ENCODE measurements at places on chromosomes 3 and 15.
A peak's percentile ranks its signal among the peaks of the same experiment; 100 is the strongest.

DNA sequence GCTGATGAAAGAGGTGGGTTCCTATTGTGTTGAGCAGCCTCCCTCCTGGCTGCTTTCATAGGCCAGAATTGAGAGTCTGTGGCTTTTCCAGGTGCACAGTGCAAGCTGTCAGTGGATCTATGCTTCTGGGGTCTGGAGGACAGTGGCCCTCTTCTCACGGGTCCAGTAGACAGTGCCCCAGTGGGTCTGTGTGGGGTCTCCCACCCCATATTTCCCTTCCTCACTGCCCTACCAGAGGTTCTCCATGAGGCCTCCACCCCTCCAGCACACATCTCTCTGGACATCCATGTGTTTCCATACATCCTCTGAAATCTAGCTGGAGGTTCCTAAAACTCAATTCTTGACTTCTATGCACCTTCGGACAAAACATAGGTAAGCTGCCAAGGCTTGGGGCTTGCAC is 201.2 kb downstream of the FAM43A start:
- no peak for DNase-seq

GRCh38 chr3:190696777-190697501 is 165.6 kb downstream of the GMNC start:
- peak; percentile 4 for DNase-seq

- peak; percentile 56 for DNase-seq
These were observed 220.3 kb downstream of the SOX2 start for GRCh38 chr3:181932039-181932438.

DNA sequence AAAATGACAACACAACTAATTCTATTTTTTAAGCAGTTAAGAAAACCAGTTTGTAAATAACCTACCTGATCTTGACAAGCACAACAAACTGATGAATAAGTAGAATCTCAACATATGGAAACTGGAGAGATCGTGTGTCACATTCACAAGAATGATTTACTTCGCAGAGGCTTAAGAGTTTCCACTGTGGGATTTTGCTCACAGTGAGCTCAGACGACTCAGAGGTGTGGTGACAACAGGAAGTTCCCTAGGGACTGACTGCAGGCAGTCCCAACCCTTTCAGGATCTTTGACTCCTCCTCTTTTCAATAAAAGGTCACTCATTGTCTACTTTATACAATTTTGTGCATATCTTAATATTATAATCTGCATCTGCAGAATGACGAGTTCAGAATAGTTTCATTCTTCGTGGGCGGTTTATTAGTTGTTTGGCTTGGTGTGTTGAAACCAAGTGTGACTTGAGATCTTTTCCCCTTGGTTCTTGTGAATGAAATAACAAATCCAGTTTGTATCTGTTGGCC is at the start of gene LIPH:
TSS of gene LIPH (minus strand) at position 231 of the 520 bp plus-strand sequence. CDS start at position 114, 117 bp downstream.
- peak; percentile 49 for DNase-seq

DNA sequence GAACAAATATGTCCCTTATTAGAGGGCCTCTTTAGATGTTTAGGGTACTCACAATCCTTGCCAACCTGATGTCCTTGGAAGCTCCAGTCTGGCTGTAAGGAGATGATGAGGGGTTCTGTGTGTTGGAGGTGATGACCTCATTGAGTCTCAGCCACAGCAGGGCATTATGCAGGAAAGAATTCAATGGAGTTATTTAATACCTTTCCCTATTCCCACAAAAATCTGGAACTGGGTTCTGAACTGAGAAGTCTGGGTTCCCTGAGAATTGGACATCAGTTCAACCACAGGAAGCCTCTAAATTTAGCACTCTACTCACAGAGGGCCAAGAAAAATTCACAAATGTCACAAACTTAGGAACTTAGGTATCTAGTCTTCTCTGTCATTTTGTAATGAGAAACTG is 36.9 kb downstream of the SLC35A5 start:
- DNase-seq: no peak

DNA sequence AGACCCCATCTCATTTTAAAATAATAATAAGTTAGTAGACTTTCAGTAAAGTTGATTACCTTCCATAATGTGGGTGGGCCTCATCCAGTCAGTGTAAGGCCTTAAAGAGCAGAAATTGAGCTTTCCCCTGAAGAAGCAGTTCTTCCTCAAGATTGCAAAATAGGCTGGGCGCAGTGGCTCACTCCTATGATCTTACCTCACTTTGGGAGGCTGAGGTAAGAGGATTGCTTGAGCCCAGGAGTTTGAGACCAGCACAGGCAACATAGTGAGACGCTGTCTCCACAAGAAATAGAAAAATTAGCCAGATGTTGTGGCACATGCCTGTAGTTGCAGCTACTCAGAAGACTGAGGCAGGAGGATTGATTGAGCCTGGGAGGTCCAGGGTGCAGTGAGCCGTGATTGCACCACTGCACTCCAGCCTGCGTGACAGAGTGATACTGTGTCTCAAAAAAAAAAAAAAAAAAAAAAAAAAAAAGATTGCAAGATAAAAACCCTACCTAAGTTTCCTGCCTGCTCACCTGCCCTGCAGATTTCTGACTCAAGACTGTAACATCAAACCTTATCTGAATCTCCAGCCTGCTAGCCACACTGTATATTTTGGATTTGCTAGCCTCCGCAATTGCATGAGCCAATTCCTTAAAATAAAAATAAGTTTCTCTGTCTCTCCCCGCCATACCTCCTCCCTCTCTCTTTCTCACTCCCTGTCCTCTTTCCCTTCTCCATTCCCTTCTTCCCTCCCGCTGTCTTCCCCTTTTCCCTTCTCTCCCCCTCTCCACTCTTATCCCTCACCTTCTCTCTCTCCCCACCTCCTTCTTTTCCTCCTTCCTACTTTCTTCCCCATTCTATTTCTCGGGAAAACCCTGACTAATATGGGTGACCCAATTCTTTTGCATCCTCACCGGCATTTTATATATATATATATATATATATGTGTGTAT is 16.9 kb downstream of the KLHL18 start:
- DNase-seq: no peak

DNA sequence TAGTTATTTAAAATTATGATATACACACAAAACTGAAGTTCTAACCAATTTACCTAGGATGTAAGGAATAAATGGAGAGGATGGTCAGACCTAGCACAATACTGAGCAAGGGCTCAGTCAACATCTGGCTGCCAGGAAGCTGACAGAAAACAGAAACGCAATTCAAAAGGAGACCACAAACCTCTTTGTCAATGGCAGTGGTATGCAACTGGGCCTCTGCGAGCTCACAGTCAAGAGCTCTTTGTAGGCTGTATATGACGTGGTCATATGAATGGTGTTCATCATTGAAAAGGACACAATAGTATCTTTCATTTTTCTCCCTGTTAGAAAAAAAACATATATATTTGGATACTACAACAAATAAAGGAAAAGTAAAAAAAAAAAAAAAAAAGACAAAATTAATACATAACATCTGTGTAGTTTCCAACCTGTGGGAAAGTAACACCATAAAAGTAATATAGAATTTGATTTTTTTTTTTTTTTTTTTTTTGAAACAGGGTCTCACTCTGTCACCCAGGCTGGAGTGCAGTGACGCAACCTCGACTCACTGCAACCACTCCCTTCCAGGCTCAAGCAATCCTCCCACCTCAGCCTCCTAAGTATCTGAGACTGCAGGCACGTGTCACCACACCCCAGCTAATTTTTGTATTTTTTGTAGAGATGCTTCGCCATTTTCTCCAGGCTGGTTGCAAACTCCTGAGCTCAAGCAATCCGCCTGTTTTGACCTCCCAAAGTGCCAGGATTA is 37.9 kb downstream of the UBR1 start:
- DNase-seq: no peak

GRCh38 chr15:91737151-91737818 is 116.2 kb upstream of the SLCO3A1 start:
- no peak for DNase-seq

GRCh38 chr3:193816656-193817311 is 223.8 kb downstream of the OPA1 start:
- DNase-seq: no peak

DNA sequence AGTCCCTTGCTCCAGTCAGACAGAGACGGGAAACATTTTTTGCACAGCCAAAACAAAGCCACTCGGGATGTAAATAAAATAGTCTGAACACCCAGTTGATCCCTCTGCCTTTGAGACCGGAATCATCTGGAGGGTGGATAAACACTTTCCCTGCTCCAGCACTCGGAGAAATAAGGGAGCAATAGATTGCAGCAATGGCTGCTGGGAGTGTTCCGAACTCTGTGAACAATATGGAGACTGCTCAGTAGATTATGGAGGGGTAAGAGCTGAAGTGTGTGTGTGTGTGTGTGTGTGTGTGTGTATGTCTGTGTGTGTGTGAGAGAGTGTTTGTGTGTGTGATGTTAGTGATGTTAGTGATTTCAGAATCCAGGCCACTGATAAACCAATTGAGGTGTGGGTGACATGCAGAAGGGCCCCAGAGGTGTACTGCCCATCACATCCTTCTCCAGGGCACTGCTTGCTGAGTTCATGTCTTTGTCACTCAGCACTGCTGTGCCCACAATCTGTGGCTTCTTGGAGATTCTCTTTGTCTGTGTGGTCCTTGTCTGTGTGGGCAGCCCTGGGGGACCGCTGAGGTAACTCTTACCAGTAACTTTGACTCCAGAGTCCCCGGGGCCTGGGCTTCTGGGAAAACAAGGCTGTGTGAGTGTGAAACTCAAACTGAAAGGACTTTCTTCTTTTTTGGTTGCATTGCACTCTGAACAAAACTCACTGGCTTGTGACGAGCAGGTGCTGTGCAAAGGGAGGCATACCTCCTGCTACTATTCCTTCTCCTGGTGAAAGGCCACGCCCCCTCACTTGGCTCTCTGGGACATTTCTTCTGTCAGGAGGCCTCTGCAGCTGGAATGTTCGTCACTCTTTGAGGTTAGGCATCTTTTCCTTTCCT is 23.0 kb downstream of the CRYGS start:
- peak; percentile 50 for DNase-seq

GRCh38 chr3:127079211-127079610 is 96.3 kb downstream of the PLXNA1 start:
- DNase-seq: no peak

DNA sequence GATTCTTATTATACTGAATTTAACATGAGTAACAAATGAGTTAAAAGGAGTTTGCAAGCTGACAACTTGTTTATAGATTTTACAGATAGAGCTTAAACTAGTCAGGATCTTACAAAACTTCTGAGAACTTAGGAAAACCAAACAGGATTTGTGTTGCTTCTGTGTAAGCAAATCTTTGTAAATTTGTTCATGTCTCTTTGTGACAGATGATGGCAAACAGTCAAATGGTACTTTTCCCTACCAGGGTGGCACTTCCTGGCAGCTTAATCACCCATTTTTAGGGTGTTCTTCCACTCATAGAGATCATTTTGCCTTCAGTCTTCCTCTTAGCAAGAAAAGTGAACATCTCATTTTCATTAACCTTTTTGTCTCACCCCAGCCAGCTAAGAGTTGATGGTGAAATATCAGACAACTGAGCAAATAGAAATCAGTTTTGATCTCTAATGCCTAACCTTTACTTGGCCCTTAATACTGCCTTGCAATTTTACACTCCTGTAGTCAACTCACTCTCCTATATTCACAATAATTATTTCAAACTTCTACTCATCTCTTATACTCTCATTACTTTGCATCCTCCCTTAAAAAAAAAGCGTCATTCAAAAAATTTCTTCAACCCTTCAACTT is 23.7 kb upstream of the NECTIN3 start:
- no peak for DNase-seq

DNA sequence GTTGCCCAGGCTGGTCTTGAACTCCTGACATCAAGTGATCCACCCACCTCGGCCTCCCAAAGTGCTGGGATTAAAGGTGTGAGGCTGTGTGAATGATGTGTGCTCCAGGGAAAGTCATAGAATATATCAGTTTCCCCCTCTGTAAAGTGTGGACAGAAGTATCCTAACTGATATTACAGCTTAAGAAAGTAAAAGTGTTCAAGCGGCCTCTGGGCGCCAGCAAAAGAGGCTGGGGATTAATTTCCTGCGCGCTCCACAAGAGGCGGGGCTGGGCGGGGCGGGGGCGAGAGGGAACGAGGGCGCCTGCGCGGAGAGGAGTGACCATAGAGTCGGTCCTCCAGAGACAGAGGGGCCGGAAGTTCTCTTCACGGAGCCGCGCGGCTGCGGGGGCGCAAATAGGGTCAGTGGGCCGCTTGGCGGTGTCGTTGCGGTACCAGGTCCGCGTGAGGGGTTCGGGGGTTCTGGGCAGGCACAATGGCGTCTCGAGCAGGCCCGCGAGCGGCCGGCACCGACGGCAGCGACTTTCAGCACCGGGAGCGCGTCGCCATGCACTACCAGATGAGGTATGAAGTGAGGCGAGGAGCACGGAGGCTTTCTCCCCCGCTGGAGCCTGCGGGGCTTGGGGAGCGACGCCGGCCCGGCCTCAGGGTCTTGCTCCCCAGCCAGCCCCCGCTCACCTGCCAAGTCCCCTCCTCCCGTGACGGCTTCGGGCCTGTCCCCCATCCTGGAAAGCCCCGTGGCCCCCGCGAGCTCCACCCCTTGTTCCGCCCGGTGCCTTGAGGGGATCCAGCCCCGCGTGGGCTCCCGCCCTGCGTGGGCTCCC is at the start of gene JAGN1:
TSS of gene JAGN1 (plus strand) at position 362 of the 823 bp plus-strand sequence. CDS start at position 475, 113 bp downstream.
- peak; percentile 95 for DNase-seq

GRCh38 chr3:190120269-190121060 is at the start of gene P3H2:
TSS of gene P3H2 (minus strand) at chr3:190120897. CDS start at chr3:190120731, 166 bp downstream.
- DNase-seq: peak; percentile 82

DNA sequence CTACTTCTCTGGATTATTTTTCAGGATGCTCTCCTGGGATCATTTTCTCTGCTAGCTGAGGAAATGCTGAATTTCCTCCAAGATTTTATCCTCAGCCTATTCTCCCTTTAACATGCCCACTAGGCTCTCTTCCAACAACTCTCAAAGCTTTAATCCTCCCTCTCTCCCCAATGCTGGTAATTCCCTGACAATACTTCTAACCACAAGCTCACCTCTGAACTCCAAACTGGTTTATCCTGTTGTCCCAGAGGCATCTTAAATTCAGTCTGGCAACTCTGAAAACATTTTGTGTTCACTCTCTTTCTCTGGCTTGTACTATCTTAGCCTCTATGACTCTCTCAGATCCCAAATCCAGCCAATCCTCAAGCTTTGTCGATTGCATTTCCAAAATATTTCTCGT is 490.3 kb downstream of the MECOM start:
- no peak for DNase-seq

DNA sequence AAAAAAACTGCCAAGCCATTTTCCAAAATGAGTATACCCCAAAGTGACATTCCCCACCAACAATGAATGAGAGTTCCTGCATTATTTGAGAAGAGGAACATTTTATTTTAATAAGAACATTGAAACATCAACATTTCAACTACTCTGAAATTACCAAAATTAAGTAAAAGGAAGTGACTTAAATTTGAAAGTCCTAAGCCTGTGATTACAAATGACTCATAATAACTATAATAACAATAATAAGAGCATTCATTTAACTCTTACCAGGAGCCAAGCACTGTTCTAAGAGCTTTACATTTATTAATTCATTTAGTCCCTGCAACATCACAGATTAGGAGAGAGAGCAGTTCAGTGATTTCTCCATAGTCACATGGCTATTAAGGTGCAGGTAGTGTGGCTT is 32.4 kb downstream of the LRRC28 start:
- DNase-seq: no peak
